ENCODE measurements at places on chromosomes 7 and 10.

- DNase-seq = no peak
Measured at GRCh38 chr10:115026056-115026745, 67.0 kb upstream of the ATRNL1 start.

GRCh38 chr7:39085189-39085588, 107.5 kb downstream of the POU6F2 start:
- no peak for DNase-seq

GRCh38 chr10:60531006-60531405, 141.3 kb upstream of the ANK3 start:
- DNase-seq = no peak

GRCh38 chr7:32569388-32570289, 74.3 kb downstream of the AVL9 start:
- no peak for DNase-seq

- no peak for DNase-seq
Measured at GRCh38 chr10:31816318-31816717, 112.3 kb downstream of the ARHGAP12 start.

- no peak for DNase-seq
Measured at GRCh38 chr10:132027423-132027983, 38.2 kb upstream of the JAKMIP3 start.

DNA sequence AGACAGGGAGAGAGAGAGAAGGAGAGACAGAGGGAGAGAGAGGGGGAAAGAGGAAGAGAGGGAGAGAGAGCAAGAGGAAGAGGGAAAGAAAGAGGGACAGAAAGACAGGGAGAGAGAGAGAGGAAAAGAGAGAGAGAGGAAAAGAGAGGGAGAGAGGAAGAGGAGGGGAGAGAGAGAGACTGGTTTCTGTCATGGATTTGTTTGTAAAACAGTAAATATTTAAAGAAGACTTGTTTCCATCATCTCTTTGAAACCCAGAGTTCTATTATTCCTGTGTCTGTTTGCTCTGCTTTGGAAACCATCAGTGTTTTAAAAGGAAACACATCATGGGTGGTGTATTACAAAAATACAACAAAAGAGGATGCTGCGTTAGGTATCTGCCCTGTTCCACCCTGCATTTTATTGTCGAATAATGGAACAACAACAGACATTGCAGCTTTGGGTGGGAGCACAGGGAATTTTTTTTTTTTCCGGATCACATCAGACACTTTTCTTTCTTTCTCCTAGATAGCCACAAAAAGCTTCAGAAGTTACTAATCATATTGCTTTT, 150.7 kb upstream of the RSU1 start:
- DNase-seq = no peak

DNA sequence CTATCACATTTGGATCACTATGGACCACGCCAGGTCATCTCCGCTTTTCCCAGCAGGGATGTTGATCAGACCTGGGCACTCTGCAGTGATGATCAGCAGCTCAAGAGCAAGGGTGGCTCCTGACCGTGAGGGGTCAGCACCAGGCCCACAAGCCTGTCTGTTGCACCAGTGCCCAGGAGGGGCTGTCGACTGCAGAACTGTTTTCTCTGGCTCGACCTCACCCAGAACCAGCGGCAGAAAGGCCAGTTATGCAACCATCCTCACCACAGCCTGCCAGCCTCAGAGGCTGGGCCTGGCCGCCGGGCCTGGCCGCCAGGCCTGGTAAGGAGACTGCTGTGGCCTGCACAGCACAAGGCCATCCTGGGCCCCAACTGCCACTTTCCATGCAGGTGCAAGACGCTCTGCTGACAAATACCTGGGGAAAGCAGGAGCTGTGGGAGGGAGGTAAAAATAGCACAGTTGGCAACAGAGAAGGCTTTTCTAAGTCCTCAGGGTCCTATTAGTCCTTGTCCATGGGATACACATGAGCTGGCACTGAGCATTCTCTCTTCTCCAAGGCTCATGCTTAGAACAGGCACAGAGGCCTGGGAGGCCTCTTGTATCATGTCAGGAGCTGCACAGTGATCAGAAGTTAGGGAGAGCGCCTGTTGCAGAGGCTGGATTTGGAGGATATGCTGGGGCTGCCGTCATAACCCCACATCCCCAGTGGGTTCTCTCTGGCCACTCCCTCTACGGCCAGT, 17.5 kb downstream of the KCNMA1 start:
- DNase-seq = no peak

DNA sequence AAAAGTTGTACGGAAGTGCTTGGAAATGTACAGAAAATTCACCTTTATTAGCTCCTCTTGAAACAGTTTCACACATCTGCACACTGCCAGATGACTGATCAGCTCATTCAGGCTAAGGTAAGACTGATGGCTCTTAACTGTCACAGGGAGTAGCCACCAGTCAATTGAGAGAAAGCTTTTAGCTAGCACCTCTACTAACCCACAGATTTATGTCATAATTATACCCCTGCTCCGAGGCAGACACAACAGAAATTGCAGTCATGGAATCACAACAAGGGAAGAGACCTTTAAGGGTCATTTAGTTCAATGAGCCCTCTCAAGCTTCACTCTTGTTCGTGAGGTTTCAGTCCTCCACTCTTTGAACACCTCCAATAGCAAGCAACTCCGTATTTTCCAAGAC, 235.4 kb downstream of the TRIL start:
- DNase-seq = no peak

DNA sequence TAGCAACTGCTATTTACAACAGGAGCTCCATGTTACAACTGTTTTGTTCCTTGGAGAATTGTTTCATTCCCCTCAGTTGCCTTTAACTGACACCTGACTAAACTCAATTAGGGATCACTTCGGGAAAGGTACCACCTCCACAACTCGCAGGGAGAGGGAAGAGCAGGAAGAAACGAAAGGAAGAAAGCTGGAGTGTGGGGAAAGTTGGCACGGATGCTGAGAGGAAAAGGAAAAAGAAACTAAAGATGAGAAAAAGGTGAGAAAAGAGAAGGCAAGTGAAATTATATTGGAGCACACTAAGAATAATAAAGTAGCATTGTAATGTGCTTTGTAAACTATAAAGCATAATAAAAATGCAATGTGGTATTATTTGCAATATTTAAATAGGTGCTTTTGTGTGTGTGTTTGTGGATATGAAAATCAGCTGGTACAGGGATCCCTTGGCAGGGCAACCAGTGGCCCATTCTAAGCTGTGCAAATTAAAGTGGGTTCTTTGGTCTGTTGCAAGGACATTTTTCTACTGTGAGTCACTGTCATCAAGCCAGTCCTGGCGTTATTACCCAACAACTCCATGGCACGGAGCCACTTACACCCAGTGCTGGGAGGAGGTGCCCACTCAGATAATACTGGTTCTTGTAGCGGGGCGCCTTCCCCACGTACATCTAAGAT, 45.9 kb downstream of the HIPK2 start:
- peak; percentile 88 for DNase-seq

DNA sequence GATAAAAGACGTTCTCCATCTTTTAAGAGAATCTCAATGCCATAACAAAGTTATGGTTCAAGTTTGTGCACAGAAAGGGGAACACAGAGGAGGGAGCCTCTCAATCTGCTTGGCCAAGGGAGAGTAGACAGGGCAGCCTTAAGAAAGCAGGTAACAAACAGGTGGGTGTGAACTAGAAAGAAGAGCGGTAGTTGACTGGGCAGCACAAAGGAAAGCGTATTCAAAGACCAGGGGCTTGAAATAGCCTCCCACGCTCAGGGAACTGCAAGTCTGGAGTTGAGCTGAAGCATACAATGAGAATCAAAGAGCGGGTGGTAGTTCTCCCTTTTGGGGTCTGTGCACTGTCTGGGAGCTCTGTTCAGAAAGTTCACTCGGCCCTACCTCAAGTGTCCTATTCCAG, 18.9 kb upstream of the MACC1 start:
- no peak for DNase-seq

- DNase-seq = no peak
Measured at GRCh38 chr7:3616306-3616705, 315.3 kb downstream of the SDK1 start.

DNA sequence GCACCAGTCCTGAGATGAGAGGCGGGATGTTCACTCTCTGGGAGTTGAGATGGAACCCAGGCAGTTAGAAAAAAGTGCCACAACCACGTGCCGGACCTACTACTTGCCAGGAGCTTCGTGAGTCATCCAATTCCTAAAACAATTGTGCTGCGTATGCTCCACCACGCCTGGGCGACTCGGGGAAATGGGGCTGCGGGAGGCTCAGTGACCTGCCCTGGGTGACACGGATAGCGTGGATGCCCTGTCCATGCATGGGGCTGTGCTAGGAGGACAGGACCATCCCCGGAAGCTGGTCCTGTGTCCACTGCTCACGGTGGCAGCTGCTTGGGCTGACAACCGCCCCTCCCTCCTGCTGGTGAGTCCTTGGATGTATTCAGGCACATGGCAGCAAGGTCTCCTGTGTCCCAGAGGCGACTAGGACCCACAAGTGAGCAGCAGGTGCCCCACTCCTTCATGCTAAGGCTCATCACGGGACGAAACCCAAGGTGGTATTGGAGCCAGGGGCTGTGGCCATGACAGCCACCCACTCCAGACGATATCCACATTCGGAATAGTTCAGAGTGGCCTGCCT, 90.4 kb downstream of the BMS1 start:
- no peak for DNase-seq

DNA sequence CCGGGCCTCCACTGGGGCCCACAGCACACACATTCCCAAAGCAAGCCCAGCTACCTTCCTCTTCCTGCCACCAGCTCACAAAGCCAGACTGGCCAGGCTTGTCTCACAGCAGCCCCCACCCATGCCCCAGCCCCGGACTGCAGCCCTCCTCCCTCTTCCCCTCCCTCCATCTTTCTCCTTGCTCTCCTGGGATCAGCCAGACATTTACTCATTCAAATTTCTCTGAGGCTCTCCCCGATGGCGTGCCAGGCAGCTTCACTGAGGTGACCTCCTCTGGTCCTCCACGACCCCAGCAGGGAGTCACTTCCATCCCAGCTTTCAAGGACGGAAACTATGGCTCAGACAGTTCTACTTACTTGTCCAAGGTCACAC, 187.5 kb downstream of the GRID1 start:
- no peak for DNase-seq

DNA sequence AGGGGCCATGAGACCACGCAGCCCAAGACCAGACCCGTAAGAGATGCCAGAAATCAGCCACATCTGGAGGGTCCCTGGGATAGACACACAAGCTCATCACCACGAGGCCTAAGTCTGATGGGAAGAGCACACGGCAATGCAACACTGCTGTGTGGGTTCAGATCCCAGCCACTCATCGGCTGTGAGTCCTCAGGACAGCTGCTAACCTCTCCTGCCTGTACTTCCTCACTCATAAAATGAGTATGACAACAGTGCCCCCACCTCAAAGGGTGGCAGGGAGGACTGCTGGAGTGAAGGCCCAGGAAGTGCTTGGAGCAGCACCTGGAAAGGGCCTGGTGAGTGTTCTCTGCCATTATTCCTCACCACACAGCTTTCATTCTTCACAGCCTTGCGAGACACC, 60.9 kb downstream of the MAD1L1 start:
- DNase-seq = no peak

DNA sequence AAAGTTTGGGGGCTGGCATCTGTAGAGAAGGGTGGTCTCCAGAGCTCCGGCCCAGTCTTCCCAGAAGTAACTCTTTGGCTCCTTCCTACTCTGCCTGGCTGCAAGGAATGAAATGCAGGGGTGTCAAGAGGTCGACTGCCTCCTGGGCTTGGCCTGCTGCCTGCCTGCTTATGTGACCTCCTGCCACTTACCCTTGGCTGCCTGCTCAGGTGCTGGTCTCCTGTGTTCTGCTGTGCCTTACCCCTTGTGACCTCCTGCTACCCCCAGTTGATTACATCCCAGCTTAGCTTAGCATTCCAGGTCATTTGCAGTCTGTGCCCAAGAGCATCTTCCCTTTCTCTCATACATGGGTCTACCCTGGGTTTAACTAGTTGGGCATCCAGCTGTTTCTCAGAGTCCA, 180.2 kb downstream of the PTPN20 start:
- DNase-seq = no peak

- DNase-seq = no peak
Measured at GRCh38 chr10:75094465-75094864, 17.0 kb upstream of the SAMD8 start.

GRCh38 chr7:129356176-129356575, 78.1 kb upstream of the STRIP2 start:
- no peak for DNase-seq

GRCh38 chr10:76051007-76051936, 619.8 kb downstream of the LRMDA start:
- no peak for DNase-seq

DNA sequence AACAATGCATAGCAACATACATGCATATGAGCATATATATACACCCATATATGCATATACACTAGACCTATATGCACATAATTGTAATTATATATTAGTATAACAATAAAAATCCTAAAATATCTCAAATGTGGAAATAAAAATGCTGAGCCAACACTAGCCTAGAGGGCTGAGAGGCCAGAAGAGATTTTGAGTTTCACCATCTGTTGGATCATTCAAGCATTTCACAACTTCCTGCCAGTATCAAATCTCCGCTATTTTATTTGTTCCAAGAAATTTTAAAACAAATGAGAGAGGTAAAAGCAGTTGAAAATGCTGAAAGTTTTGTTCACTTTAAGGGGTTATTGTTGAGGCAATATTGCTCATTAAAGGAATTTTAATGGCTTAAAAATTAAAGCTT, 187.0 kb downstream of the PCDH15 start:
- DNase-seq = no peak

DNA sequence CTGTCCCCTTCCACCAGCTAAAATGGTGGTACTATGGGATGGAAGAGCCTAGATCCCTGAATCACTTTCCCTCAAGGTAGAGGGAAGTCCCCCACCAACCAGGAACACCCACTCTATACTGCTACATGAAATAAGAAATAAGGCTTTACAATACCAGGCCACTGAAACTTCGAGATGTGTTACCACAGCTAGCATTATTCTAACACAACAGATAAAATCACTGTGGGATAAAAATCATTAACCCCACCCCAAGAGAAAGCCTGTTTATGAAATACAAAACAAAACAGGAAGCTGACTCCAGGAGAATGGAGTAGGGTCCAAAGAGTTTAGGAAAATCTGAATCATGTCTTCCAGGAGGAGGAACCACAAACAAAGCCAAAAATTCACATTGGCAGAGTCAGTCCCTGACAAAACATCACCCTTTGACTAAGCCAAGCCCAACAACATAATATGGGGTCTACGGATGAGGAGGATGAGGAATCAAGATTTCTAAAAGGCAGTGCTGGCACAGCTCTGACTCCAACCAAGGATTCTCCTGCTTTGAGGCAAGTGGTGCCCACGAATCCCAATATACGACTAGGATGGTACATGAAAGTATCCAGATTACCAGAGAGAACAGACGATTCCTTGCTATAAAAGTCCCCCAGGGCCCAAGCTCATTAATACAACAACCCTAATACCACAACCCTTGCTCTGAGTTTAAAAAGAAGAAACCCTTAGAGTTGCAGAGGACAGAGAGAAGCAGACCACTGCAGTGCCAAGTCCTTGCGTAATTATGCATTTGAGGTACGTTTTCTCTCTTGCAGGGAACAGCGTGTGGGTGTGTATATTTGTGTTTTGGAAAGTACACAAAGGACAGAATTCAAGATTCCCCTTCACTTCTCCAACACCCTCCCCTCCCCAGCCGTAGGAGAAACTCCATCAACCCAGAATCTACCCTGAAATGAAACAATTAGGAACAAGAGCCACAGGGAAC, 23.7 kb downstream of the XPNPEP1 start:
- no peak for DNase-seq
